ENCODE measurements at places on chromosomes 4 and X.
A peak's percentile ranks its signal among the peaks of the same experiment; 100 is the strongest.

DNA sequence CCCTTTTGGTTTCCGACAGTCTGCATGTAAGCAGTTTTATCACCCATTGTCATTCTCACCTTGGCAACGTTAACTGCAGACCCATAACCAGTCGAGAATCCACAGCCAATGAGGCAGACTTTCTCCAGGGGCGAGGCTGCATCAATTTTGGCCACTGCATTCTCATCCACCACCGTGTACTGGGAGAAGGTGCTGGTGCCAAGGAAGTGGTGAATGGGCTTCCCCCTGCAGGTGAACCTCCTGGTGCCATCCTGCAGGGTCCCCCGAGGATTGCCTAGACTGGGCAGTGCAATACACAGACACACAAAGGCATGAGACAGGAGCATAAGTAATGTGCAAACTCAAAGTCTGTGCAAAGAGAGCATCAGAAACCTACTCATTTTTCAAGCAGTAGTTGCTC is 5.4 kb downstream of the ADH1B start:
- no peak for DNase-seq

GRCh38 chrX:39396358-39396995 is 595.2 kb downstream of the MID1IP1 start:
- DNase-seq = no peak

GRCh38 chr4:173005912-173006633 is 162.5 kb upstream of the GALNT7 start:
- DNase-seq = no peak

- DNase-seq = peak; percentile 67
Observed at GRCh38 chr4:8403173-8403753, 37.3 kb downstream of the ACOX3 start.

- no peak for DNase-seq
Observed at GRCh38 chr4:658681-659667, 15.1 kb downstream of the ATP5ME start.

All from activated CD4-positive, alpha-beta T cell treated with anti-CD3 and anti-CD28 coated beads, Interleukin-2, amount 50 U/mL, for 48 hours (primary cell).